ENCODE measurements at places on chromosomes 5 and 9. TPM values are rescaled to one million over a fixed set of nuclear protein-coding genes. Genes with fewer than 3 reads are reported as not detected.

- no peaks in the 10 kb centered on the region for H3K27me3 ChIP-seq
- peaks cover 43% of the 10 kb centered on the region for H3K4me1 ChIP-seq
- peak overlapping the region; percentile 84 for H3K4me3 ChIP-seq
- H3K27ac ChIP-seq: peak overlapping the region; percentile 24
Measured at GRCh38 chr9:123356851-123357742, 1.1 kb downstream of the CRB2 start.

SLC1A3 gene
- total RNA-seq: 8.5 TPM

DNA sequence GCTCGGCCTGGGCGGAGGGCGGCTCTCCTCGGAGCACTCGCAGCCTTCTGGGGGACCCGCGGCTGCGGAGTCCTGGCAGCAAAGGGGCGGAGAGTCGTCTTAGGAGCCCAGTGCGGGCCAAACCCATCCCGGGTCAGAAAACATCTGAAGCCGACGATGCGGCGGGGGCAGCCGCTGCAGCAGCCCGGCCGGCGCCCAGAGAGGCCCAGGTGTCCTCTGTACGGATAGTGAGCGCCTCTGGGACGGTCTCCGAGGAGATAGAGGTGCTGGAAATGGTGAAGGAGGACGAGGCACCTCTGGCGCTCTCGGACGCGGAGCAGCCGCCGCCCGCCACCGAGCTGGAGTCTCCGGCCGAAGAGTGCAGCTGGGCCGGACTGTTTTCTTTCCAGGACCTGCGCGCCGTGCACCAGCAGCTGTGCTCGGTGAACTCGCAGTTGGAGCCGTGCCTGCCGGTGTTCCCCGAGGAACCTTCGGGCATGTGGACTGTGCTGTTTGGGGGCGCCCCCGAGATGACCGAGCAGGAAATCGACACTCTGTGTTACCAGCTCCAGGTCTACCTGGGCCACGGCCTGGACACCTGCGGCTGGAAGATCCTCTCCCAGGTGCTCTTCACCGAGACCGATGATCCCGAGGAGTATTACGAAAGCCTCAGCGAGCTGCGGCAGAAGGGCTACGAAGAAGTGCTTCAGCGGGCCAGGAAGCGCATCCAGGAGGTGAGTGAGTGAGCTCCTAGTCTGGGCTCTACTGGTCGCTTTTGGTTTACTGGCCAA, 1.2 kb downstream of the JMY start:
- H3K27ac ChIP-seq: no peak overlapping the region
- DNase-seq: peak; percentile 65
- peaks cover 15% of the 10 kb centered on the region for H3K27me3 ChIP-seq
- peaks cover 7% of the 10 kb centered on the region for H3K4me1 ChIP-seq

DNA sequence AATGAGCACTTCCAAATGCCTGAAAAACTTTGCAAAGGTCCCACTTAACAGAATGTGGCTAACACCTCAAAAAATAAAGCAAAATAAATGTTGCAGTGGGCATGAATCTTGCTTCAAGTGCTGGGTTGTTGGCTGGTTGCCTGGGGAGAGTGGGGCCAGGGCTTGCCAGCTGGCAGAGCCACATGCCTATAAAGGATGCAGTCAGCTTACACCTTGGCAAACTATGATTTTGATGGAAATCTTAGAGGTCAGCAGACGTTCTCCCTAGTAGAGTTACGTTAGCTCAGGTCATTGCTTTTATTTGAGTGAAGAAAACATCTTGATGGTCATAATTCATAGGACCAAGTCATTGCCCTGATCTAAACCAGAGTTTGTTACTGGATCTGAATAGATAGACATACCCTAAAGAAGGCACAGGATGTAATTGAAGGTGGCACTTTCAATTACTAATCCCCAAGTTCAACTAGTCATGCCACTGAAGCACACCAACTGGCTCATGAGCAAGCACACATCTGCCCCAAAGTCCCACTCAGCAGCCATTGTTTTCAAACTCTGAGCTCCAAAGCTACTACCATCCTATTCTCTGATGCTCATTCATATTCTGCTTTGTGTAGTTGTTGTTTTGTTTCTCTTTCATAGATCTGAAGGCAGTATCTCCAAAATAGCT, 51.2 kb upstream of the ZSWIM6 start:
- no peaks in the 10 kb centered on the region for H3K36me3 ChIP-seq
- no peak overlapping the region for H3K4me3 ChIP-seq
- no peak overlapping the region for H3K27ac ChIP-seq
- H3K27me3 ChIP-seq: no peaks in the 10 kb centered on the region
- H3K4me1 ChIP-seq: peaks cover 12% of the 10 kb centered on the region
- no peak for DNase-seq

GRCh38 chr5:27969157-27969556, 930.8 kb upstream of the CDH9 start:
- H3K36me3 ChIP-seq: no peaks in the 10 kb centered on the region
- H3K4me3 ChIP-seq: no peak overlapping the region
- no peaks in the 10 kb centered on the region for H3K27me3 ChIP-seq
- DNase-seq: no peak
- no peak overlapping the region for H3K27ac ChIP-seq

IL31RA gene
- total RNA-seq: not detected

DNA sequence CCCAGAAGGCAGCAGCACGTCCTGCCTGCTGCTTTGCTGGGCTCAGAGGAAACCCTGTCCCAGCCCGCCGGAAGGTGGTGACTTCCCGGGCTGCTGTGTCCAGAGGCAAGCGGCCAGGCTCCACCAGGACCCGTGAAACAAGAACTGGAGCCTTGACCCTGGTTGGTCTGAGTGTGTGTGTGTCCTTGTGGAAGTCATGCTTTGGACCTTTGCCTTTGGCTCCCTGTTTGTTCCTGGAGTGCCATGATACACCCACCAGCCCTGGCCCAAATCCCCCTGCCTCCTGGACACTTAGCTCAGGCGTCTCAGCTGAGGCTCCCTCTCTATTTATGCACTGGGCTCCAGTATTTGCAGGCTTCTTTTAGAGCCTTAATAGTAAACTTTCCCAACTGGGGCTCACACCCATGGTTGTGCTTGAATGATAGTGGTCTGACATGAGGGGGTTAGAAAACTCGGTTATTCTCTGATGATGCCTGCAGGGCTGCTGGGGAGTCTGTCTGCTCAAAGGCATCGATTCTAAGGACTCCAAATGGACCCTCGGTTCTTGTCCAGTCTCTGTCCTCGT, 72.2 kb downstream of the C9orf50 start:
- H3K36me3 ChIP-seq: no peaks in the 10 kb centered on the region
- no peak overlapping the region for H3K27ac ChIP-seq
- DNase-seq: no peak
- peaks cover 7% of the 10 kb centered on the region for H3K27me3 ChIP-seq

CNTNAP3B gene
- total RNA-seq: 16.0 TPM

- H3K27me3 ChIP-seq: no peaks in the 10 kb centered on the region
- no peak overlapping the region for H3K4me3 ChIP-seq
- H3K4me1 ChIP-seq: peaks cover 41% of the 10 kb centered on the region
- no peaks in the 10 kb centered on the region for H3K36me3 ChIP-seq
- no peak for DNase-seq
Measured at GRCh38 chr9:76591256-76591950, 132.4 kb downstream of the GCNT1 start.
